Liver (tissue), 10 donors: ENCODE measurements at places on chromosomes 3 and 15. TPM values are rescaled to one million over a fixed set of nuclear protein-coding genes. Genes with fewer than 3 reads are reported as not detected.

GRCh38 chr3:157816296-157816695 lies 289.9 kb downstream of the SHOX2 start:
- DNase-seq: no peak

DNA sequence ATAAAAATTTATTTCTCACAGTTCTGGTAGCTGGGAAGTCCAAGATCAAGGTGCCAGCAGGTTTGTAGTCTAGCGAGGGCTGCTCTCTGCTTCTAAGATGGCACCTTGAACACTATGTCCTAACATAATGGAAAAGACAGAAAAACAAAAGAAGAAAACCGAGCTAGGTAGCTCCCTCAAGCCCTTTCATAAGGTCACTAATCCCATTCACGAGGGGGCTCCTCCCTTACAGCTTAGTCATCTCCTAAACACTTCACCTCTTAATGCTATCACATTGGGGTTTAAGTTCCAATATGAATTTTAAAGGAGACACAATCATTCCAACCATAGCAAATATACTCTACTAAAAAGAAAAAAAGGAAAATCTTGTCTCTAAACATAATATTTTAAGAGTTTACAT lies 23.6 kb downstream of the GOLGA6D start:
- no peak for DNase-seq

GRCh38 chr3:183645254-183645653 lies 9.8 kb downstream of the KLHL24 start:
- DNase-seq: no peak

The ZBED2 gene
- polyA plus RNA-seq: not detected

GRCh38 chr3:174477491-174477890 lies 381.6 kb upstream of the NAALADL2 start:
- no peak for DNase-seq

The MAP3K13 gene
- 38.1 TPM for polyA plus RNA-seq

DNA sequence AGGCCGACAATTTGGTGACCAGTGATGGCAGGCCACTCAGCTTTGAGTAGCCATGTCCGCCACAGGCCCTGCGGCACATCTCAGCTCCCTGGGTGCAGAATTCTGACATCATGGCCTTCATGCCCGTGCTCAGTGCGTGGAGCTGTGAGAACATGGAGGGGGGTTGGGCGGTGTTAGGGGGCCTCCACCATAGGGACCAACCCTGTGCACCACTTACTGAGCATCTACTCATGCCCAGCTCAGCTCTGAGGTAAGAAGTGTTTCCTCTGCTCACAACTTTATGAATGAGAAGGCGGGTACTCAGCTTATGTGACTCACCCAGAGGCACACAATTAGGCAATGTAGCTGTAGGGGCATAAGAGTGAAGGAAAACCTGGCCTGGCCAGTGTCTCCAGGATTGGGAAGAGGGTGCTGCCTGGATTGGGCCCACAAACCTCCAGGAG lies 10.5 kb downstream of the ACOX2 start:
- no peak for DNase-seq
